ENCODE measurements at places on chromosomes 6 and 20. TPM values are rescaled to one million over a fixed set of nuclear protein-coding genes. Genes with fewer than 3 reads are reported as not detected.

- DNase-seq: no peak
These were observed 248.2 kb downstream of the KHDC1L start for GRCh38 chr6:72977114-72977513.

DNA sequence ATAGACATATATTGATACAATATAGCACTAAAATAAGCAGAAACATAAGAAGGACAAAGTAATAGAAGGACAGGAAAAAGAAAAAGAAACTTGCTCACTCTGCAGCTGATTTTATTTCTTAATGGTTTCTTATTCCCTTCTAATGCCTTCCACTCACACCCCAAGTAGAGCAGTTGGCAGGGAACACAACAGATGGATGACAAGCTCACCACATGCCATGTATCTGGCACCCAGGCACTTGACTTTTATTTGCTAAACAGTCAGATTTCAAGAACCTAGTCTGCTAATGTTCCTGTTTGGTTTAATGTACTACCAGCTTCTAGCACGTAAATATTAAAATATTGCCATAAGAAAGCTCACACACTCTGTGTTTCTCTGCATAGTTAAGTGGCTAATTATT, 87.1 kb downstream of the COL19A1 start:
- DNase-seq: no peak

GRCh38 chr20:9602847-9603183, 88.4 kb downstream of the LAMP5 start:
- no peak for DNase-seq

BPIFB4 gene
- not detected for total RNA-seq

TFAP2C gene
- not detected for total RNA-seq

STX16 gene
- total RNA-seq: 103 TPM

TDRD6 gene
- total RNA-seq: not detected

PRDM1 gene
- 52.3 TPM for total RNA-seq
